Neural progenitor cell (in vitro differentiated cells): ENCODE measurements at places on chromosomes 13 and 19. TPM values are rescaled to one million over a fixed set of nuclear protein-coding genes. Genes with fewer than 3 reads are reported as not detected.

DNA sequence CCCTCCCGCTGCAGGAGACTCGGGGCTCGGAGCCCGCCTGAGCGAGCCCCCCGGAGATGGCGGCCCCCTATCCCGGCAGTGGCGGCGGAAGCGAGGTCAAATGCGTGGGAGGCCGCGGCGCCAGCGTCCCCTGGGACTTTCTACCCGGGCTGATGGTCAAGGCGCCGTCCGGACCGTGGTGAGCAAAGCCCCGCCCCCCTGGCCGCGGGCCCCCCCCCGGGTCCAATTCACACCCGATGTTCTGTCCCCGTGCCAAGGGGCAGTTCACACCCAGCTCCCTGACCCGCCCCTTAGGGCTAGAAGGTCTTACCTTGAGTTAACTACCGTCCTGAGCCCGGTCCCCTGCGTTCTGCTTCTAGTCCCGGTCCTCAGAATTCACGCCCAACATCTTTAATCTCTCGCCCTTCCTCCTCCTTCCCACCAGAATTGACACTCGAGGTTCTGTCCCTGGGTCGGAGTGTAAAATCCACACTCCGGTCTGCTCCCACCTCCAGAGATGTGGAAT, 1.4 kb downstream of the NPAS1 start:
- DNase-seq, result peak; percentile 41

- DNase-seq, result no peak
Measured at GRCh38 chr13:84730376-84730775, 848.1 kb upstream of the SLITRK1 start.

GRCh38 chr13:53200075-53200474, 171.5 kb downstream of the OLFM4 start:
- DNase-seq, result no peak

DNA sequence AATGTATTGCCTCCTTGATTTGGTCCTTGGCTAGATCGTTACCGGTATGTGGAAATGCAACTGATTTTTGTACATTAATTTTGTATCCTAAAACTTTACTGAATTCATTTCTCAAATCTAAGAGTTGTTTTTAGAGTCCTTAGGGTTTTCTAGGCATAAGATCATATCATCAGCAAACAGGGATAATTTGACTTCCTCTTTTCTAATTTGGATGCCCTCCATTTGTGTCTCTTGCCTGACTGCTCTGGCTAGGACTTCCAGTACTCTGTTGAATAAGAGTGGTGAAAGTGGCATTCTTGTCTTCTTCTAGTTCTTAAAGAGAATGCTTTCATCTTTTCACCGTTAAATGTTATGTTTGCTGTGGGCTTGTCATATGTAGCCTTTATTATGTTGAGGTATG, 12.0 kb upstream of the CYP2A13 start:
- DNase-seq, result no peak

DNA sequence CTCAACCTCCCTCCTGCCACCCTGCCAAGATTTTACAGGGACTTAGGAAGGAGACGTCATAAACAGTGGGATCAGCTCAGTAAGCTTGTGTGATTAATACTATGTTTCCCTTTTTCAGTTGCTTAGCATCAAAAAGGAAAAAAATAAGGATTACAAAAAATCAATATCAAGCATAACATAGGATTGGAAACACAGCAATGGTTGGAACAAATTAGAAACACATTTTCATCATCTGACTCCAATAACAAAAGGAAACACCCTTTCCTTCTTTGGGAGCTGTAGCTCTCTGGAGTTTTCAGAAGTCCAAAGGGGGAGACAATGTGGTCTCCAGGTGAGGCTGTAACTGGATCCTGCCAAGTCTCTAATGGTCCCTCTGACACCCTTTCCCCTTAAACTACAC, 233.4 kb downstream of the B3GLCT start:
- DNase-seq, result no peak

DNA sequence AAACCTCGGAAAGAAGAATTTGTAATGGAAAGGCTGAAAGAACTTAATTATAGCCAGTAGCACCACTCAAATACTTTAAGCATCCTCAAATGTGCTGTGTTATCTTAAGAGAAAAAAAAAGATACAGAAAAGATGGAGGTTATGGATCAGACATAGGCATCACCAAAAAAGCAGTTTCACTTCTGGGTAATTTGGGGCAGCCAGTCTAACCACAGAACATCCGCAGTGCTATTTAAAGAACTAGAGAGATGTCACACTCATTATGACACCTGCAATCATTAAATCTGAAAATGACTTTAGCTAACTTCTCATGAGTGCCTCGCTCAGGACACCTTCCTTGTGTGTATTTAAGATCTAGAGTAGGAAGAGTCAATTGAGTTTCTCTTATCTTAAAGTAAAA, 211.8 kb downstream of the RBM26 start:
- DNase-seq, result no peak

DNA sequence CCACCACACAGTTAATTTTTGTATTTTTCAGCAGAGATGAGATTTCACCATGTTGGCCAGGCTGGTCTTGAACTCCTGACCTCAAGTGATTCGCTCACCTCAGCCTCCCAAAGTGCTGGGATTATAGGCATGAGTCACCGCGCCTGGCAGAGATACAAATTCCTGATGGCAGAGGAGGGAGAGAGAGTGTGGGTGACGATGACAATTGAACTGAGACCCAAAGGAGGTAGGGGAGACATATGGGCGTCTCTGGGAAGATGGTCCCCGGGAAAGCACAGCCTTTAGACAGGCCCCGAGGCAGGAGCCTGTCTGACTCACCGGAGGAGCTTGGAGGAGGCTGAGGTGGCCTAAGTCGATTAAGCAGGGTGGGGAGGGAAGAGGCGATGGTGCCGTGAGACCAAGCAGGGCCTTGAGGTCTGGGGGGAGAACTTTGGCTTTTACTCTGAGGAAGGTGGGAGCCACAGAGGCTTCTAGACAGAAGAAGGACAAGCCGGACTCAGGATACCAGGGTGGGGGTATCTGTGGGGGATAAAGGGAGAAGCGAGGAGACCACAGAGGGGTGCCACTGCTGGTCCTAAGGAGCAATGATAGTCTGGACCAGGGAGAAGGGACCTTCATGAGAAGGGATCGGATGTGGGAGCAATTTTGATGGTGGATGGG, 38.2 kb downstream of the ARRDC2 start:
- DNase-seq, result no peak

GRCh38 chr19:47514151-47514868, 553 bp downstream of the NAPA start:
- peak; percentile 35 for DNase-seq

DNA sequence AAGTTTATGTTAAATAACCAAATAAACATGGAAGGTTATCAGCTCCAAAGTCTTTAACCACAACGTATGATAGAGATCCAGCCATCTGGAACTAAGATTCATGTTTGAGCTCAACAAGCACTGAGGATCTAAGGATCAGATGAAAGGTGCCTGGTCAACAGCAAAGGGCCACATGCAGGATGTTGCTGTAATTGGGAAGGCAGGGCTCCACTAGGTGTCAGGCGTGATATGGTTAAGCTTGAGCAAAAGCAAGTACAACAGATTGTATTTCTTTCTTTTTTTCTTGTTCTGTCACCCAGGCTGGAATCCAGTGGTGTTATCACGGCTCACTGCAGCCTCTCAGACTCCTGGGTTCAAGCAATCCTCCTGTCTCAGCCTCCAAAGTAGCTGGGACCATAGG, 12.0 kb downstream of the EBPL start:
- DNase-seq, result no peak

GRCh38 chr19:35248310-35249145, at the start of gene LSR:
Gene LSR (plus strand): TSS chr19:35249002. CDS start chr19:35249023, 21 bp downstream.
- DNase-seq, result peak; percentile 97

DNA sequence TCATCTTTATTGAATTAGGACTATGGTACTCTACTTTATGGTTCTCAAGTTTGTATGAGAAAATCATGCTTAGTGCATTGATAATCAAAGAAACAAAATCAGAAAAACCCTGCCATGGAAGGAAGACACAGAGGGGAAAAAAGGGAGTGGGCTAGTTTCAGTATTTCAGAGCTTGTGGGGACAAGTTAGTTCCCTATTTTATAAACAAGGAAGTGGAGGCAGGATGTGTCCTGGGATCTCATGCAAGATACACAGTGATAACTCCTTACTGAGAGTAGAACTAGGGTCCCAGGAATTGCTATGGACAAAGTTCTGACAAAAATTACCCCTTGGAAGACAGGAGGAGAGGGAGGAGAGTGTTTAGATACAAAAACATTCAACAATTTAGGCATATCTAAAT, 1277.3 kb downstream of the UQCRFS1 start:
- no peak for DNase-seq

- no peak for DNase-seq
Measured at GRCh38 chr13:97932647-97933046, 20.8 kb upstream of the IPO5 start.

DNA sequence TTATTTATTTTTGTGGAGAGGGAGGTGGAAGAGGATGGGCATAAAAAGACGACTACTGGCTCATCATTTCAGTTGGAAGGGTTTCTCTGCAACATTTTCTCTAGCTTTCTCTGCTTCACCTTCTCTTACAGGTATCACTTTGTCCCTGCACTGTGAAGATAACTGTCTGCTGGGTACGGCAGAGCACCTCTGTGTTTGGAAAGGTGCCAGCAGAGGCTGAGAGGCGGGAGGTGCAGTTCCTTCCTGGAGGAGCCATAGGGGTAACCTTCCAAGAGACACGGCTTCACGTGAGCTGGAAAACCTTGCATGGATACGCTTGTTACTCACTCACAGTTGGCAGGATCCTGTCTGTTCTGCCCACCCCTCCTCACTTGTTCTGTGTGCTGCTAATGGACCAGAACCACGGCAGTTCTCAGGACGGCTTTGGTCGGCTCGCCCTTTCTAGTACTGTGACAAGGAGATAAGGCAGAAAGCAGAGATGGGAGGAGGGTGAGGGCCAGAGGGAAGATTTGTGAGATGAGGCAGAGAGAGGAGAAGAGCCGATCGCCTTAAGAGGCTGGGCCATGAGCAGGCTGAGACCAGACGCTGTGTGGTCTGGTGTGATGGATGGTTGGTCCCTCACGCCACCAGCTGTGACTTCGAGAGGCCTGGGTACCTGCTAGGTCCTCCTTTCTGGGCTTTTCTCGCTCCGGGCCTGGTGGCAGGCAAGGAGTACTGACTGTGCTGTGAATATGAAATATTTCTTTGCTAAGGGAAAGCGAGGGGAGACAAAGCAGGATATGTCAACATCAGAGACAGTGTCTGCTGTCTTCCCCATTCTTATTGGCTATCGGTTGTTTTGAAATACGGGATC, 66.8 kb downstream of the MRPL57 start:
- no peak for DNase-seq

- no peak for DNase-seq
Measured at GRCh38 chr13:47017476-47017875, 120.6 kb upstream of the HTR2A start.

- peak; percentile 62 for DNase-seq
Measured at GRCh38 chr19:495402-496111, 729 bp upstream of the MADCAM1 start.

GRCh38 chr13:104872153-104872552, 1663.3 kb downstream of the EFNB2 start:
- peak; percentile 18 for DNase-seq

DNA sequence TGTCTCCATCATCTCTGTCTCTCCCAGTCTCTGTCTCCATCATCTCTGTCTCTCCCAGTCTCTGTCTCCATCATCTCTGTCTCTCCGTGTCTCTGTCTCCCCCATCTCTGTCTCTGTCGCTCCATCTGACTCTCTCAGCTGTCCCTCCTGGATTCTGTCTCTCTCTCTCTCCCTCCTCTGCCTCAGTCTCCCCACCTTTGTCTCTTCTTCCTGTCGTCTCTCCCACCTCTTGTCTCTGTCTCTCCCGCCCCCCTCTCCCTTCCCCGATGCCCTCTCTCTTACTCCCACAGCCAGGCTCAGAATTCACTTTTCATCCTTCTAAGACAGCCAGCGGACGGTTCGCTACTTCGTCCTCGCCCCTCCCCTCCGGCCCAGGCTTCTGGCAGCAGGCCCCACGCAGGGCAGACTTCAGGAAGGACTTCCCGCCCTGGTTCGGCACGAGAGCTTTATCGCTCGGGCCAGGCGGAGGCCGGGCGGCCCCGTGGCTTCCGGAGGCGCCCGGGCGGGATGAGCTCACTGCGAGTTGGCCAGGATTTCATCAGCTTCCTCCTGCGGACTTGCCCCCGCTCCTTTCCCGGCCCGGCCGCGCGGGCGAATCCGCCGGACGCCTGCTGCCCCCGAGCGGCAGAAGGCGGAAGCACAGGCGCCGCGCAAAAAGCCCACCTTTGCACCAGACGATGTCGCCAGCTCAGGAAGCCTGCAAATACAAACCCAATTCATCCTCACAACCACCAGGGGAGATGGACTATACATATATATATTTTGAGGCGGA, 12.4 kb upstream of the CCDC9 start:
- DNase-seq, result peak; percentile 96

DNA sequence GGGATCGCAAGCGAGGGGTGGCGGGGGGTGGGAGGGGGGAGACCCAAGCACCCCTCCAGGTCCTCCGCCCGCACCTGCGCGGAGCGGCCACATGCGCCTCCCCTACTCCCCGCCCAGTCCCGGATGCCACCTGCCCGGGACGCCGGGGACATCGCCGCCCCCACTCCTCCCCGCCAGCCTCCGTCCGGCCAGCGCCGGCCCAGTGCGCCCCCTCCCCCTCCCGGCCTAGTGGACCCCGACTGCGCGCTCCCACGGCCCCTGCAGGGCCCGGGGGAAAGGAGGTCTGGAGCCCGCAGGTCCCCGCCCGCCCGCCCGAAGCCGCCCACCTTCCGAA, 263 bp downstream of the RHPN2 start:
- no peak for DNase-seq

DNA sequence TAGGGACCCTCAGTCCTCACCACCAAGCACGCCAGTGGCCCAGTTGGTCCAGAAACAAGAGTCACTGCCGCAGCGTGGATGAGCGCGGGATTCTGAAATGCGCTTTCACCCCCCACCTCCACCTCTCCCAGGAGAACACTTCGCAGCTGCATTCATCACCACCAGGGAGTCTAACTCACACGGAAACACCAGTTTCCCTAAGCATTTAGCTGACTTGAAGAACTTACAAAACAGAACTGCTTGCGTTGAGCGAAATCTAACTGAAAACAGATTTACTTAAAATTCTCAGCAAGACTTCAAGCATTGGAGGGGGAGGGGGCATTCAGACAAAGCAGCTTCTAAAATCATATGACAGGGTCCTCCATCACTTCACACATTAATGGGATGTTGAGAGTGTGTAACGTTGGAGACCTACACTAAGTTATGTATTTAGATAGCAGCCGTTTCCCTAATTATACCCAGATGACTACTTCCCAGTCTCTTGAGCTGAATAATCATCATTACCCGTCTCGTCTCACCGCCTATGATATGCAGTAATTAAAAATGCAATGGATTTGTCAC, 258.2 kb upstream of the IRS2 start:
- DNase-seq, result peak; percentile 24

GRCh38 chr19:39385629-39386411, 5.1 kb downstream of the PAF1 start:
- no peak for DNase-seq

GRCh38 chr19:3556978-3557460, 367 bp downstream of the MFSD12 start:
- peak; percentile 67 for DNase-seq

Gene FCER2
- total RNA-seq, result not detected in 2 replicates

Gene CA11
- 12.6 and 49.8 TPM in 2 replicates for total RNA-seq

Gene PSG1
- total RNA-seq, result not detected in 2 replicates

Gene ZNF681
- 11.4 and 16.7 TPM in 2 replicates for total RNA-seq

Gene TMEM221
- 0.17 and 2.2 TPM in 2 replicates for total RNA-seq

Gene DNASE2
- 8.7 and 16.5 TPM in 2 replicates for total RNA-seq

Gene KCTD12
- total RNA-seq, result 1.9 TPM in 2 replicates

Gene VAV1
- total RNA-seq, result 0.15 TPM in 1 of 2 replicates, not detected in the other

Gene ZNF221
- 12.2 and 14.0 TPM in 2 replicates for total RNA-seq

Gene SHISA7
- 0.09 and 0.21 TPM in 2 replicates for total RNA-seq

Gene APOE
- 195 and 530 TPM in 2 replicates for total RNA-seq

Gene GRIN2D
- 0.28 and 0.45 TPM in 2 replicates for total RNA-seq
